Sigmoid colon (tissue), 7 donors: ENCODE measurements at places on chromosomes 6 and 20. TPM values are rescaled to one million over a fixed set of nuclear protein-coding genes. Genes with fewer than 3 reads are reported as not detected.

RAD21L1 gene
- not detected for total RNA-seq

- no peaks in the 10 kb centered on the region for H3K36me3 ChIP-seq
- no peak for DNase-seq
- H3K27ac ChIP-seq: no peak overlapping the region
- no peaks in the 10 kb centered on the region for H3K4me1 ChIP-seq
- no peaks in the 10 kb centered on the region for H3K27me3 ChIP-seq
Measured at GRCh38 chr6:73898599-73898998, 202.6 kb downstream of the CD109 start.

REPS1 gene
- total RNA-seq: 26.8 TPM

ITPR3 gene
- 7.7 TPM for total RNA-seq

HSPA1L gene
- total RNA-seq: 1.4 TPM
